ENCODE measurements at places on chromosomes 13 and 19.

DNA sequence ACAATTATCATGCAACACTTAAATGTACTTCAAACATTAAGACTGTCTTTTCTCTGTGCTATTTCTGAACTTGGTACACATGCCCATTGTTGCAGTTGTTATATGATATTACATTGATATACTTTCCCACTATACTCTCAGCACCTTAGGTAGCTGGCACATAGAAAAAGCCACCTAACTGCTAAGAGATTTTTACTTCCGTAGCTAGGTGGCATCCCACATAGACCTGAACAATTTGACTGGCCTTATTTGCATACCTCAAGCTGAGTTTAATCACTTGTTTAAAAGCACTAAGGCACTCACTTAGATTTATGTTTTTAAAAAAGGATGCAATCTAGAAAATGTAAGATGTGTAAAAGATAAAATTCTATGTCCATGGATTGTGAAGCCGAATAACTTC is 194.2 kb downstream of the POU4F1 start:
- no peak for DNase-seq

DNA sequence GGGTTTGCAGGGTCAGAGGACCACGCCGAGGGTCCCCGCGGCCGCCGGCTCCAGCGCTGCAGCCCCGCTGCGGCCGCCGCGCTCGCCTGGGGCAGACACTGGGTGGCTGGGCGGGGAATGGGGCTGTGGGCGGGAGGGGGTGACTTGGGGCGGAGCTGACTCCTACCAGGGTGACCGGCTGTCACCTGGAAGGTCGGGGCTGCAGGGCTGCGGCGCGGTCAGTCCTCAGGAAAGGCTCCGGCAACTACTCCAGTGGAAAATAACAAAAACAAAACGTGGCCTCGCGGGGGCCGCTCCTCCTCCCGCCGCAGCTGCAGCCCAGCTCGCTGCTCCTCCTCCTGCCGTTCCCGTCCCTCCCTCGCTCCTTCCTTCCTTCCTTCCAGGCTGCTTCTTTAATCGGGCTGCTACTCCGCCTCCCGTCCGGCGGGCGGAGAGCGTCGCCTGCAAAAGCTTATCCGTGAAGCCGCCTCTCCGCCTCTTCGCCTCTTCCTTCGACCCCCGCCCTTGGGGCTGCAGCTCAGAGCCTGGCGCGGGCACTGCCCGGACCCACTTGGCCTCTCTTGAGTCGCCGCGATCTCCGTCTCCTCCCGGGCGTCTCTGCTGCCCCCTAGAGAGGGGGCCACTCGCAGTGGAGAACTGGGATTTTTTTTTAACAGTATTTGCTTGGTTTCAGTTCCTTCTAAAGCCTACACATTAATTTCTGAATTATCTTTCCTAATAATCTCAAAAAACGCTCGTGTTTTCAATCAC is at the start of gene TBC1D4:
Gene TBC1D4, minus strand, starts transcription at position 100 of the 750 bp plus-strand sequence. CDS start 402 bp downstream, outside the sequence.
- no peak for DNase-seq

GRCh38 chr13:40187841-40188591 is 478.4 kb downstream of the FOXO1 start:
- DNase-seq = no peak

DNA sequence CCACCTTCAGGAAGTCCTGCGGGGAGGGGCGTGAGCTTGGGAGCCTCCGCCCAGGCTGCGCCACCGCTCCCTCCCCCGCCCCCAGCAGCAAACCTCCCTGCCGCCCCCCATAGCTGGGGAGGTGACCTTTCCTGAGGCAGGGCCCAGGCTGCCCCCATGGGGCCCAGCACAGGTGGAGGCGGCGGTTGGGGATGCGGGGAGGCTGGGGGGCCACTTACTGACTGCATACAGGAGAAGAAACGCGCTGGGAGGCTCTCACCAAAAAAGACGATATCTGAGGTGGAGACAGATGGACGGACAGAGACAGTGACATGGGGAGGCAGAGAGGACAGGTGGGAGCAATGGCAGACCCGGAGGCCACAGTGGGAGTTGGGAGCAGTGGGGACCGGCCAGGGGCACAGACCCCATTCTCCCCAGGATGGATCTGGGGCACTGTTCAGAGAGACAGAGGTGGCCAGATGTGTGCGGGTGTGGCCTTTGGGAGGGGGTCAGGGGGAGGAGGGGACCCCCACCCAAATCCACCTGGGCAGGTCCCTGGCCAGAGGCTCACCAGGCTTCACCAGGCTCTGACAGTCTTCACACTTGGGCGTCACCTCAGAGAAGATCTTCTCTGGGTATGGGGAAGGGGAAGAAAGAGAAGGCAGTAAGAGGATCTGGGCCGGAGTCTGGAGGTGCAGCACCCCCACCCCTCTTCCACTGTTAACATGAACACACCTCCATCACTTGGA is 3.0 kb upstream of the RINL start:
- no peak for DNase-seq

- DNase-seq = no peak
Observed at GRCh38 chr13:50156140-50156539, 140.9 kb downstream of the KCNRG start.

GRCh38 chr19:55645512-55645881 is 2.0 kb downstream of the ZNF581 start:
- DNase-seq = no peak

- no peak for DNase-seq
Observed at GRCh38 chr19:51354742-51355148, 11.4 kb downstream of the ETFB start.

DNA sequence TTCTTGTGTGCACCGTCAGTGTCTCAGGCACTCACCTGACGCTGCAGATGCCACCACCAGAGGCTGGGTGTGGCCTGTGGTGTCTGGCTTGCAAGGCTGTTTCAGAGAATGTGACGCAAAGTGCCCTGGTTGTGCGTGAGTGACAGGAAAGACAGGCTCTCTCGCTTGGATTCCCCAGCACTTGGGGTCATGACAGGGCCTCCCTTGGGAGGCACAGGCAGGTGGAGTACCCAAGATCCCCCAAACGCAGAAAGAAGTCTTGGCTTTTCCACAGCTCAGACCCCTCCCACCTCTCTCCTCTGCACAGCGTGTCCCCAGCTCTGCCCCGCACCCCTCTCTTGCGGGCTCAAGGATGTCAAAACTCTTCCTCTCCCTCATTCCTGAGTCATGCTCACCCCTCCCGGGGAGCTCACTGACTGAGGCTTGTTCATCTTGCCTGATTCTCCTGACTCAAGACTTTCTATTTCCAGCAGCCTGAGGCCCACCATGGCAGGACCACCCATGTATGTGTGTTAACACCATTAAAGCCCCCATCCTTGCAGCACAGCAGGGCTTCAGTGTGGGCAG is 21.0 kb downstream of the DHX34 start:
- no peak for DNase-seq

DNA sequence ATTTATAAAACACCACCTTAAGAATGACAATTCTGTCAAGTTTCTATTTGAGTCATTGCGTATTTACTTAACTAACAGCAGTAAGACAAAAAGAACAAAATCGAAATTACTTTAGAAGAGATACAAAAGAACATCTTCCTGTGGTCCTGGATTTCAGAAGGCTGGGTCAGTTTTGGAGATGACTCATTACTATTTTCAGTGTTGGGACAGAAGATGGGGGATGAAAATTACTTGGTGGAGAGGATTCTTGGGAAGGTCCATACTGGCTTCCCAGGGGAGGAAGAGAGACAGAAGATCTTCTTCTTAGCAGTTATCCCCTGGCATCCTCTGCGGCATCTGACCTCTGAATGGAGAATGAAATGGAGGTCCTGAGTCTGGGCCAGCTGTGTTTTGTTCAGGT is 33.5 kb upstream of the CSNK1A1L start:
- no peak for DNase-seq

- DNase-seq = no peak
Observed at GRCh38 chr13:30440910-30441703, 18.8 kb downstream of the UBE2L5 start.

DNA sequence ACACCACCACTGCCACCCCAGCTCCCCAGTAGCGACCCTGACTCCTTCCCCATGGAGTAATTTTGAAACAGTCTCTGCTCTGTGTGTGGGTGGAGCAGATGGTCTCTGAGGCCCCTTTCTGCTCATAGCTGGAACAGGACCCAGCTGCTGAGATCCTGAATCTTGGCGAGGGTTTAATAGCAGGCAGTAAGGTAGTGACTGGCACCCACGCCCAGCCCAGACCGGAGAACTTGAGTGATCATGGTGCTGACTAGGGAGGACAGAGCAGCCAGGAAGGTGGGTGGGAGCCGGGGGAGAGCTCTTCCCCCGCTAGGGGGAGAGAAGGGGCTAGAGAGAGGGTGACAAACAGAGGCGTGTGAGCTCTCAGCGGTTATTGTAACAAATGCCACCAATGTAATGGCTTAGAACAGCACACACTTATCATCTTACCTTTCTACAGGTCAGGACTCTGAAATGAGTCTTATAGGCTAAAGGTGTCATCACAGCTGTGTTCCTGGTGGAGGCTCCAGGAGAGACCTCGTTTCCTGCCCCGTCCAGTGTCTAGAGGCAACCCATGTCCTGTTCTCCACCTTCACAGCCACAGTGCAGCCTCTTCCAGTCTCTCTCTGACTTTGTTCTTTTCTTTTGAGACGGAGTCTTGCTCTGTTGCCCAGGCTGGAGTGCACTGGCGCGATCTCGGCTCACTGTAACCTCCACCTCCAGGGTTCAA is 7.2 kb upstream of the ACER1 start:
- no peak for DNase-seq

- peak; percentile 40 for DNase-seq
Observed at GRCh38 chr19:43901395-43902390, 33.4 kb downstream of the ZNF45 start.

- DNase-seq = no peak
Observed at GRCh38 chr13:53001444-53002225, 27.0 kb upstream of the OLFM4 start.

- DNase-seq = no peak
Observed at GRCh38 chr19:517721-518597, 10.7 kb downstream of the TPGS1 start.

DNA sequence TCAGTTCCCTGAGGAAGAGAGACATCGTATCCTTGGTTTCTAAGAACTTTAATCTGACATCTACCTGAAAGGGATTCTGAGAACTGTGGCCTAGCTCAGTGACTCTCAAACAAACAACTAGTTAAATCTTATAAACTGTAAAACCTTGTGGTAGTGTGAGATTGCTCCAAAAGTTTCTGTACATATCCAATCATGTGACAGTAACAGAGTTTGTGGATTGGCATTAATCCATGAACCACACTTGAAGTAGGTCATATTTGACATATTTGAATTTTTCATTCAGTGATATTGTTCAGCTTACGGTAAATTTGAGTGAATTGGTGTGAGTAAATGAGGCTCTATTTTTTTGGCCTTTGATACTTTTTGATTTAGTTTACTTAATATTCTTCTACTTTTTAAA is 15.0 kb downstream of the TDRD3 start:
- DNase-seq = no peak

DNA sequence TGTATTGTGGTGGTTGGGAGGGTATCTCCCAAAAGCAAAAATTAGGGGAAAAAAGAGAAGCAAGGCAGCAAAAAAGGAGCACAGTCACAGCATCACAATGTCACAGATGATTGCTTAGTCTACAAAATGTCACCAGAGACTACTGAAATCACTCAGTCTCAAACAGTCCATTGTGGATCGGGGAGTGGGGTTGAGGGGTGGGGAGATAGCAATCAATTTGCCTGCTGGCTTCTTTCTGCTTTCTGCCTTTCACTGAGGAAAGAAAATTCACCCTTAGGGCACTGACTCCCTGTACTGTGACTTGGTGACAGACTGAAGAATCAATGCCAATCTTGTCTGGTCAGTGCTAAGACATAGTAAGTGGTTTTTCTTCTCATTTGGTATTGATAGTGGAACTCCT is 2127.1 kb upstream of the PCDH20 start:
- DNase-seq = no peak

- DNase-seq = no peak
Observed at GRCh38 chr13:49652355-49653305, 24.3 kb downstream of the ARL11 start.

DNA sequence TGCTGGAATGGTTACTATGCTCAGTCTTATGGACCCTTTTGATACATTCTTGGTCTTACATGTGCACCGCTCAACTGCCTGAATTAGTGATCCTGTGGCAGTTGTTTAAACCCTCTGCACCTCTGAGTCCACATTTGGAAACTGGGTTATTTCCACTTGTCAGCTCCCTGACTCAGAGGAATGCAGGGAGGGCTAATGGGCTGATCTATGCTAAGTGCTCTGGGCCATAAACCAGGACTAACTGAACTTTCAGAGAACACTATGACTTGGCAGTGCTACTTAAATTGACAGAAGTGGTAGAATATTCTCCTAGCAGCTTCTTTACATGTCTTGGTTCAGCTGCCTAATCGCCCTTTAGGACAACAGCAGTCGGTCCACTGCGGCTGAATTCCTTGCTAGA is 26.8 kb upstream of the MED4 start:
- no peak for DNase-seq

DNA sequence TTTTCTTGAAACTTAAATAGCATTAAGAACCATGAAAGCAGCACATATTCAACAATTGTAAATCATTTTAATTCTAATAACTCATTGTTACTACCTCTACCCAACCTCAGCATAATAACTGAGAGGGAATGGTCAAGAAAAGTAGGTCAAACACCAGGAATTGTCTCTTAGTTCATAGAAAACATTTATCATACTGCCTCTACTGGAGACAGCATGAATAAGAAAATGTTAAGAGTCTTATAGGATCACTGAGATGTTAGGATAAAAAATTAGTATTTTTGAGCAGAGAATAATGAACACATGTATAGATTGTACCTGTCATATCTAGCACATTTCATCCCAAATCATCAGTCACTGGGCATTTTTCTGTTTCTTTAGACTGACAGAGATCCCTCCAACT is 515.3 kb downstream of the PCDH9 start:
- no peak for DNase-seq

DNA sequence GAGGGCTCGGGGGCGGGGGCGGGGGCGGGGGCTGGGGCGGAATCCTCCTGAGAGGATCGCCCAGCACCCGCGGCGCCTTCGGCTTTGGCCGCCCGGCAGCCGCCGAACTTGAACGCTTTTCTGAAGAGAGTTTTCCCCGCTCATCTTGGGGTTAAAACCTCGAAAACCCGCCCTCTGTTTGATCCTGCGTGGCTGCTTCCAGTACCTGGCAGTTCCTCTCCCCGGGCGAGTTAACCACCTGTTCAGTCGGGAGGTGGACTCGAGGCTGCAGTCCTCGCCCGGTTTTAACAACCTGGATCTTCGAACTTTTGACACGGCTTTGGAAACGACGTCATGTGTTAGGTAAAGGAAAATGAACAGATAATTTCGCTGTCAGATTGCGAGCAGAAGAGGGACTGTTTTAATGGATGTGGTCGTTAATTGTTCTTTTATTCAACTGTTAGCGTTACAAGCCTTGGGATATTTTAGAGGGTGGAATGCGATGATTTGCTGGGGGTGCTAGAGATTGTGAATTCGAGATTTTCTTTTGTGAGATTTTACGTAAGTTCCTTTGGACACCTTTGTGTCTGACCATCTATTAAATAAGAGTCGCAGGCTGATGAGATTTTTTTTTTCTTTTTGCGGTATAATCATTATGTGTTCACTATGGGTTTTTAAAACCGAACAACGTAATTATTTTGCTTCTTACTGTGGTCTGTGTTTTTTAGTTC is 1.0 kb downstream of the FNDC3A start:
- DNase-seq = no peak
